ENCODE measurements at places on chromosomes 1 and 21.

DNA sequence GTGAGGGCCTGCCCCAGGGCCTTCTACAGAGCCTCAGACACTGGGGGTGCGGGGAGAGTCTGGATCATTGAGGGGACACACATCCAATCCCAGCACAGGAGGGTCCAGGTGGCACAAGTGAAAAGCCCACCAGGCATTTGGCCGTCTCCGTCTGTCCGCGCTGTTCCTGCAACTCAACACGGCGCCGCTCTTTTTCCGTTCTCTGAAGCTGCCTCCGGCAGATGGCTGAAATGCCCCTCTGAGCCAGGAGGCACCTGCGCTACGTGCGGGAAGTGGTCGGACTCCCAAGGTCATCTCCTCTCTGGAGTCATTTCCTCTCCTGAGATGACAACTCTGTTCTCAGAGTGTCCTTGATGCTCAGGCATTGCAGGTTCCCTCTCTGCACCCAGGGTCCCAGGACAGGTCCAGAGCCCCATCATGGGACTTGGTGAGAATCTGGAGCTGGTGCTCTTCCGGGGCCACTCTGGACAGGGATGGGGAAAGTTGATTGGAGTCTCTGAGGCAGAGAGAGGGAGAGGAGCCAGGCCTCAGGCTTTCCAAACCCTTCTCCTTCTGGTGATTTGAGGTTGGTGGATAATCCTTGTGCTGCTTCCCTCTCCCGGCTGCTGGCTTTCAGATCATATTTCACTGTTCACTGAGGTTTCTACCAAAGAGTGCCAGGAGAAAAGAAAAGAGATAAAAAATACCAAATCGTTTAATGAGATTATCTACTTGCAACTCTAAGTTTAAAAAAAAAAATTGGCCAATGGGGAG, 14.0 kb upstream of the MIXL1 start:
- DNase-seq: no peak

GRCh38 chr1:30185809-30186208, 537.6 kb downstream of the MATN1 start:
- DNase-seq: no peak

DNA sequence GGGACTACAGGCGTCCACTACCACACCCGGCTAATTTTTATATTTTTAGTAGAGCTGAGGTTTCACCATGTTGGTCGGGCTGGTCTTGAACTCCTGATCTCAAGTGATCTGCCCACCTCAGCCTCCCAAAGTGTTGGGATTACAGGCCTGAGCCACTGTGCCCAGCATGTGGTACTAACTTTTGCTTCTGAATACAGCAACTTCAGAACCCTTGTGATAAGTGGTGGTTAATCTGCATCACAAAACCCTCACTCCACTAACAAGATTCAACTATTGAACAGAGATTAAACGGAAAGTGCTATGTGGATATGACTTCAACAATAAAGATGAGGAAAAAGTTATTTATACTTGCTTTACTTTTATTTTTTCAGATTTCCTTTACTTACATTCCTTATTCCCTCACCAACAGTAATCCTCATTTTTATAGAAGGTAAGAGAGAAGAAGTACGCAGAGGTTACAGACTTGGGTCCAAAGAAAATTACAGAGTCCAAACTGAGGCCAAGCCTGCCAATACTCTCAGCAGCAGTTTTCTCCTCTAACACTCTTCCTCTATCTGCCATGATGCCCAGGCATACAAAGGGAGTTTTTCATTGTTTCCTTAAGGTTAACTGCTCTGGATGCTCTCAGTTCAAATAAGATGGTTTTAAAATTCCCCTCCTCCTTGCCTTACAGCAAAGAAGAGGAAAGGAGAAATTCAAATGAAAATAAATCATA, 44.3 kb downstream of the SLC16A1 start:
- DNase-seq: no peak

GRCh38 chr1:6358757-6359201, 34.8 kb downstream of the ACOT7 start:
- DNase-seq: no peak

DNA sequence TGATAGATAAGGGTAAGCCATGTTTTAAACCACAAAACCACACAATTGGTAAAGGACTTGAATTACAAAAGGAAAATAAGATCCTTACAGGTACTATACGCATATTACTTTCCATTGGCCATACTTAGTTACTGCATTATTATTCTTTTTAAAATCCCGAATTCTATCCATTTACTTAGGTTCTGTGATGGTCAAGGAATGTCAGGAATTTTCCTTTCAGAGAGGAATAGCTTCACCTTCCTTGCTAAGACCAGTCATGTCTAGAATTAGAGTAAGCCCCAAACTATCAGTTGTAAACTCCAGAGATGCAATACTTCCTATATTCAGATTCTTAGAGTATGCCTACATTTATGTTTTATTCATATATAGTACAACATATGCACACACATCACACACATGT, 13.7 kb downstream of the EFCAB7 start:
- no peak for DNase-seq

- DNase-seq: no peak
These were observed 233.8 kb downstream of the RHOU start for GRCh38 chr1:228968891-228969606.

DNA sequence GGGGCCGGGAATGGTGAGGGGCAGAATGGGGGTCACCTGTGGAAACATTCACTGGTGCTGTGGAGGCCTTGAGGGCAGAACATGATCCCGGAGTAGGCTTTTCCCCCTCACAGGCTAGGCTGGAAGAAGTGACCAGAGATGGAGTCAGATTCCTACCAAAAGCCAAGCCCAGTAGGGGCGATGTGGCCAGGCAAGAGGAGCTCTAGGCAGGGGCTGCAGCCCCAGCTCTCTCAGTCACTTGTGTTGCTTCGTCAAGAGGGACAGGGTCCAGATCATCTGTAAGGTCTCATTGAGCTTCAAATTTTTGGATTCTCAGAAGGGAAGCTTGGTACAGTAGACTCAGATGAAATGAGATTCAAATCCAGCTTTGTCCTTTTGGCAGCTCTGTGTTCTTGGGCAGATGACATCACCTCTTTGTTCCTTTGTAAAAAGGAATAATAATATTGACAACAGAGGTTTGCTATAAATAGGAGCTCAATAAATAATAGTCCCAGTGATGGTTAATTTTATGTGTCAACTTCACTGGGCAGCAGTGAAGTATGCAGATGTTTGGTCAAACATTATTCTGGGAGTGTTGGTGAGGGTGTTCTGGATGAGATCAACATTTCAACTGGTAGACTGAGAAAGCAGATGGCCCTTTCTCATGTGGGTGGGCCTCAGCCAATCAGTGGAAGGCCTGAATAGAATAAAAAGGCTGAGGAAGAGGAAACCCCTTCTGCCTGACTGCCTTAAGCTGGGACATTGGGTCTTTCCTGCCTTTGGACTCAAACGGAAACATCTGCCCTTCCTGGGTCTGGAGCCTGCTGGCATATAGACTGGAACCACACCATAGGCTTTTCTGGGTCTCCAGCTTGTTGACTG, 324.7 kb upstream of the USP24 start:
- no peak for DNase-seq

- no peak for DNase-seq
These were observed 86.5 kb upstream of the RGS1 start for GRCh38 chr1:192489047-192489446.

DNA sequence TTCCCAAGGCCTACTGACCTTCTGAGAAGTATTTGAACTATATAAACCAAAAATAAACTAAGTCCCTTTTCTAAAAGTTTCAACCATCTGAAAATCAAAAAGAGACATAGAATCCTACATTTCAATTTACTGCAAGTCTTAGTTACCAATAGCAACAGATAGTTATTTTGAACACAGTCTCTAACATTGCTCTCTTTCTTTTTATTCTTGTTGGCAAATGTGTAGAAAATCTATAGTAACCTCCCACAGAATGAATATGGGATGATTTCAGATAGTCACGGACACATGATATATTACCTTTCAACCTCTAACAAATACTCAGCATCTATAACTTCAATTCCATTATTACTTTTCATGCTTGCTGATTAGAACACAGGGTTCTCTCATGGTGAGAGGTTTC, 68.9 kb upstream of the RAB3GAP2 start:
- DNase-seq: no peak

DNA sequence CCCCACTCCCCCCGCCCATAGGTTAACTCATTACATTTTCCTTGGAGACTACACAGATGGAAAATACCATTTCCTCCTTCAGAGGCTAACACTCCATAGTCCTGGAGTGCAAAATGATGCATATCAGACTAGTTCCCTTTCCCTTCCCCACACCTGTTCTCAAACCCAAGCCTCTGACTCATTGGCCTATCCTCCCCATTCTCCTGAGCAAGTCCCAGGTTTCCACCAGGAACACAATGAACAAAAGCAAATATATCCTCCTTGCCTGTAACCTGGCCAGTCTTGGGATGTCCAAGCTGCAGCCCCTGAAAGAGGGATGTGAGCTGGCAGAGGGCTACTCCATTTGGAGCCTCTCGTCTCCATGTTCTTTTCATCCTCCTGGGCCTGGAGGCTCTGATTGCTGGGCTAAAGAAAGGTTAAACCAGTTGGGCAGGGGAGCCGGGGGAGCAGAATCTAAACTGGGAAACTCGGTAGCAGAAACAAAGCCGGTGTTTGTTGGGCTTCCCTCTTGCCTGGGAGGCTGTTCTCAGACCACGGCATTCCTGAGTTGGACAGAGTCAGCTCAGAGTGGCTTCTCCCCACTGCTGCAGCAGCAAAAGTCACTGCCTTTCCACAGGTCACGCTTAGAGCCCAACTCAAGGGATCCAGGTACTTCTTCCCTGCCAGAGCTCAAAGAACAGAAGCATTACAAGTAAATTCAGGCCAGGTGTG, 13.9 kb downstream of the SSR2 start:
- peak; percentile 82 for DNase-seq

- no peak for DNase-seq
These were observed 5.5 kb upstream of the LCE5A start for GRCh38 chr1:152505083-152505482.

GRCh38 chr1:245704341-245704740, 549.6 kb downstream of the KIF26B start:
- DNase-seq: no peak

GRCh38 chr1:236507022-236507700, 16.6 kb upstream of the LGALS8 start:
- DNase-seq: no peak

- no peak for DNase-seq
These were observed 54.1 kb downstream of the DSCAM start for GRCh38 chr21:40792691-40793456.

DNA sequence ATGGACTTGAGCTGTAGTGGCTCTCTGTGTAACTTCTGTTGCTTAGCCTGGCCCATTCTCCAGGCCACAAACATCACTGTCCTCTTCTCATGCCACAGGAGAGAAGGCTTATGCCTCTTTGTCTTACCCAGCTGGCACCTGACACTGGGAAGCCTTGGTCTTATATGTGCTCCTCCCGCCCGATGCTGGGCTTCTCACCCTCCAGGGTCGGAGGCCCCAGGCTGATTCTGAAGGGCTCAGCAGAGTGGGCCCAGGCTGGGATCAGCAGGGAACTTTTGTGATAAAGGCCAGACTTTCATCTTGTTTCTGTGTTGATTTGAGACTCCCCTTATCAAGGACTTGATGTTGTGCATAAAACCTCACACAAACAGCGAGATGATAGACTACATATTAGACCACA, 29.8 kb downstream of the TRPM2 start:
- no peak for DNase-seq

DNA sequence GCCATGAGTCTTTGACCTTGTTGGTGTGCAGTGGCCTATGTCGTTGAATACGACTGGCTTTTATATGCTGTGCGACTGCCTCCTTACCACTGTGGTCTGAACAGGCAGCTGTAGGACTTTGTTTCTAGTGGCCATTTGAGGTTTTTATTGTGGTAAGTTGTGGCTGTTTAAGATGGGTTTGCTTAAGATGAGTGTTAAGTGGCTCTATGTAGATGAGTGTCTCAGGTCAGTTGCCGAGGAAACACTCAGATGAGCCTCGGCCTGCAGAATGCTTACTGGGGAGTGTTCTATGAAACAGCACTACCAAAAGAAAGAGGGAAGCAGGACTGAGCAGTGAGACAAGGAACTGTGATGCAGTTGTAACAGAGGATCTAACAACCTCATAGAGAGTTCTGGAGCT, 14.9 kb upstream of the CD1C start:
- no peak for DNase-seq

- no peak for DNase-seq
These were observed 16.8 kb downstream of the DUSP10 start for GRCh38 chr1:221724931-221725605.

DNA sequence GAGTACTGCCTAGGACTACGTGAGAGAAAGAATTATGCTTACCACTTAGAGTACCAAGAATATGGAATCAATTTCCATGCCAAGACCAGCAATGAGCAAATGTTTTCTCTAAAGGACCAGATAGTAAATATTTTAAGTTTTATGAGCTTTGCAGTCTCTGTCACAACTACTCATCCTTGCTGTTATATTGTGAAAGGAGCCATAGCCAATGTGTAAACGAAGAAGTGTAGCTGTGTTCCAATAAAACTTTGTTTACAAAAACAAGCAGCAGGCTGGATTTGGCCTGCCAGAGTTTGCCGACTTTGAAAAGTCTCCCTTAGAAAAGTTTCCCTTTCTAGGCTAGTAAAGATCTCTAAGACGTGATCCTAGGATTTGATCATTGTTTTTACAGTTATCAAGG, 128.8 kb downstream of the PDE4B start:
- no peak for DNase-seq

DNA sequence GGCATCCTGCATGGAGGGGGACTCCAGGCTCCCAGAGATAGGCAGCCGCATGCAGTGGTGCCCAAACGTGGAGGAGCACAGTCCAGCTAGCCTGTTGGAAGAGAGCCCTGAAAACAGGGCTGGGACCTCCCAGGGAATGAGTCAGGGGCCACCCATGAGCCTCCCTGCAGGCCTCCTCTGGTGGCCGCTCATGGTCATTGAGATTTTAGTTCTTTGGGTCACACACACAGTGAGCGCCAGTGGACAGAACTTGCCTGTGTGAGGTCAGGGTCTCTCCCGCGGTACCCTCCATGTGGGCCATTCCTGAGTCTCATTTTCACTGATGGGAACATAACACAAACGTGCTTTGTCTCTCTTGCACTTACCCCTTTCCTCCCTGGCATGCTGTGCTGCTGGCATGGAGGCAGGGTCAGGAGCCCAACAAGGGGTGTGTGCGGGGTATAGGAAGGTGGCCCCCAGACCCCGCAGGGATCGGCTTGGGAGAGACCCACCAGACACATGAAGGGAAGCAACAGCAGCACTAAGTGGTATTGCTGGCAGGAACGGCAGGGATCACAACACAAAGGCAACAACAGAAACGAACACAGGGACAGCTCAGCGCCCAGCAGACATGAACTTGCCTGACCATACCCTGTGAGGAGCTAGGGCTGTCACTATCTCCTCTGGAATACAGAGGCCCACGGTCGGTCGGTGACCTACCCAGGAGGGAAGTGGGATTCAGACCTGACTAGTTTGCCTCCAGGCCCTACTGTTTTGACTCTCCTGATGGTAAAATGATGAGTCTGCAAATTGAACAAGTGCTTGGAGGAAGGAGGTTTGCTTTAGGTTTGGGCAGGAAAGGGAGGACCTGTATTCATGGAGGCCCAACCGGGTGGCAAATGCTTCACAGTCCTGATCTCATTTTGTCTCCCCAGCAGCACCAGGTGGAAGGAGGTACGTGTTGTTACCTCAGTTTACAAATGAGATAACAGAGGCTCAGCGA, 31.8 kb downstream of the ABCG1 start:
- DNase-seq: no peak

All from COLO829 (cell line).